H4 (cell line): ENCODE measurements at places on chromosomes 7 and 10.

DNA sequence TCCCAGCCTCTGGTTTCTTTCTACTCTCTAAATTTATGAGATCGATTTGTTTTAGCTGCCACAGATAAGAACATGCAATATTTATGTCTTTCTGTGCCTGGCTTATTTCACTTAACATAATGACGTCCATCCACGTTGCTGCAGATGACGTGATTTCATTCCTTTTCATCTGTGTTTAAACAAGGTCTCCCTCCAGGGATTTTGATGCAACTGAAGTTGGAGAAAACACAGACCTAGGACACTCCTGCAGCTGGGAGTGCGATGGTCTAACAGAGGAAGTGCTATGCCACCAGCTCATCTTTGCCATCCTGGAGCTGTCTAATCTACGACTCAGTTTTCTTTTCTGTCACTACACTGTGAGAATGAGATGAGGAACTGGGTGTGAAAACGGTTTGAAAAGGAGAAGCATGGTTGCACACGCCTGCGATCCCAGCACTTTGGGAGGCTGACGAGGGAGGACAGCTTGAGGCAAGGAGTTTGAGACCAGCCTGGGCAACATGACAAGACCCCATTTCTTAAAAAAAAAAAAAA lies 1.5 kb upstream of the KCTD7 start:
- DNase-seq: no peak

DNA sequence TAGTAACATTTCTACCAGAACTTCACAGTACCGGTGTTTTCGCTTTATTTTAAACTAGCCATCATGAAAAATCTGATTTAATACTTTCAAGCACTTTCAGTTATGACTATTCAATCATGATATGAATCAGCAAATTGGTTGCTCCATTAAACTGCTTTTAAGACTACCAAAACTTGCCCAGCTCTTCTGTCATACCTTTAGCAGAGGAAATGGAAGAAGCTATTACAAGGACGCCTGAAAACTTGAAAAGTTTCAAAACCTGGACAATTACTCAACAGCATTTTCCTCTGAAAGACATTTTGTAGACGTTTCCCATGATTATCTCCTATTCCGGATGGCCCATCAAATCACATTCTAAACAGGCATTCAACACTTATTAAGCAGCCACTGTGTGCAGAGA lies 2.0 kb downstream of the JAZF1 start:
- DNase-seq: no peak

GRCh38 chr10:70772627-70773026 lies 12.6 kb downstream of the TBATA start:
- no peak for DNase-seq

GRCh38 chr10:24858288-24859270 lies 93.8 kb downstream of the PRTFDC1 start:
- DNase-seq: peak; percentile 14

- DNase-seq: no peak
Measured at GRCh38 chr7:129431911-129432643, 2.2 kb upstream of the STRIP2 start.

- no peak for DNase-seq
Measured at GRCh38 chr10:99593312-99593711, 26.9 kb downstream of the SLC25A28 start.

DNA sequence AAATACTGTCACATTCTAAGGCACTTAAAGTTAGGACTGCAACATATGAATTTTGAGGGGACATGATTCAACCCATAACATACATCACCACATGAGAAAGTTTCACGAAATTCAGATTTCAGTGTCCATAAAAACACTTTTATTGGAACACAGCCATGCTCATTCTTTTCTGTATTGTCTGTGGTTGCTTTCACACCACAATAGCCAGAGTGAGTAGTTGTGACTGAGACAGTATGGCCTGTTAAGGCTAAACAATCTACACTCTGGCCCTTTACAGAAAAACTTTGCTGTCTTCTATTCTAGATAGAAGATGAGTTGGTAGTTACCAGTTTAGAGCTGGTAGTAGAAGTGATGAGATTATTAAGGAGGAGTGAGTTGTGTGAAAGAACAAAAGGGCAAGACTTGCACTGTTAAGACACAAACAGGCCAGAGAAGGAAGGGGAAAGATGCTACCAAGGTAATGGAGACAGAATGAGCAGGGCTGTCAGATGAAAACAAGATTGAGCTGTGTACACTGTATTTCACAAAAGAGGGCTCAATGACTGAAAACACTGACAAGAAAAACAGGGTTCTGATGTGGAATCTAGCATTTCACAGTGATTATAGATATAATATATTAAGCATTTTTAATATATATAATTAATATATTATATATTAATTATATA lies 108.6 kb downstream of the PPP1R3A start:
- no peak for DNase-seq

- DNase-seq: no peak
Measured at GRCh38 chr10:18429335-18429734, 222.1 kb downstream of the NSUN6 start.

GRCh38 chr7:30617359-30617758 lies 22.7 kb downstream of the GARS1 start:
- DNase-seq: no peak

- DNase-seq: peak; percentile 94
Measured at GRCh38 chr7:1555813-1556543, at the start of gene TMEM184A. TSS of gene TMEM184A (minus strand) at chr7:1556205. CDS start at chr7:1555484, 721 bp downstream.

DNA sequence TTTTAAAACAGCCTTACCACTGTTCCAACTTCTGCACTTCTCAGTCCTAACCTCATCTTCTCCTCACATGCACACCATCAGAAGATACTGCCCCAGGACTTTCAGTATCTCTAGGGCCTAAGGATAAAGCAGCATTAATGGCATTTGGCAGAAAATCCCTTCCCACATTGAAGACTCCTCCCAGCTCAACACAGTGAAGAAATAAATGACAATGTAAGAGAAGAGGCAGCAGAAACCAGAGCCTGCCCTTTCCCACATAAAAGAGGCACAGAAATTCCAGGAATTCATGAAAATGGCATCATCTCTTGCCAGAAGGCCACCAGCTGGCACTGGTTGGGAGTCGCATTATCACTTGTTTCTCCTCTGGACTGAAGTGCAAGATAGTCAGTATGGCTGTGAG lies 3.7 kb downstream of the GCC1 start:
- DNase-seq: no peak

- DNase-seq: no peak
Measured at GRCh38 chr10:3606309-3606708, 178.7 kb downstream of the KLF6 start.

GRCh38 chr7:115682507-115682906 lies 348.1 kb downstream of the TFEC start:
- DNase-seq: no peak

DNA sequence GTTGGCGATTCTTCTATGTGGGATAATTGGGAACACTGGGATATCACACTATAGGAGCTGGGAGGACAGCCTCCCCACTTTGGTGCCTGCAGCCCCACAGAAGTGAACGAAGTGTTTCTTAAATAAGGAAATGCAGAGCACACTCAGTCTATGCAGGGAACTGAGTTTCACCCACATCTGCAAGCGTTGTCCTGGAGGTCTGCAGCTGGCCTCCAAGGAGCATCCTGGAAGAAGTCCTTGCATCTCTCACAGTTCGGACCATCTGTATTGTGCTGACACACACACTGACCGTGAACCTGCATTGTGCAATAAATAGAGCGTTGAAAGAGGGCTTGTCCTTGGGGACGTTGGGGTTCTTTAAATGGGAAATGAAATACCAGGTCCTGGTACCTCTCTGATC lies 25.8 kb downstream of the LAMB4 start:
- DNase-seq: peak; percentile 27

DNA sequence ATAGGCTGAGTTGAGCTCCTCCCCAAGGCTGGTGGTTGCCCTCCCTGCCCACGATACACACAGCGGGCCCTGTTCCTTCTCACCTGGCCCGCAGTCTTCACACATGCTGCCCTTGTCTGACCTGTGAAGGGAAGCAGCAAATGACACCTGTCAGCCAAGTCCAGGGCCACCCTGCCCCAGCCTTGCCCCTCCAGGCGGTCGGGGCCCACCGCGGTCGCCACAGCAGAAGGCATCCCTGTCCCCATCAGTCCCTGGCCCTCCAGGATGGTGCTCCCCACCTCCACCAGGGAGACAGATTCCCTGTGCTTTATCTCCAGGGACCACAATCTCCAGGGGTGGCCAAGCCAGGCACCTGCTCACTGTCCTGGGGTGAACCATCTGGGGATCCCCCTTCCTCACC lies 81.2 kb upstream of the TMEM248 start:
- DNase-seq: no peak

DNA sequence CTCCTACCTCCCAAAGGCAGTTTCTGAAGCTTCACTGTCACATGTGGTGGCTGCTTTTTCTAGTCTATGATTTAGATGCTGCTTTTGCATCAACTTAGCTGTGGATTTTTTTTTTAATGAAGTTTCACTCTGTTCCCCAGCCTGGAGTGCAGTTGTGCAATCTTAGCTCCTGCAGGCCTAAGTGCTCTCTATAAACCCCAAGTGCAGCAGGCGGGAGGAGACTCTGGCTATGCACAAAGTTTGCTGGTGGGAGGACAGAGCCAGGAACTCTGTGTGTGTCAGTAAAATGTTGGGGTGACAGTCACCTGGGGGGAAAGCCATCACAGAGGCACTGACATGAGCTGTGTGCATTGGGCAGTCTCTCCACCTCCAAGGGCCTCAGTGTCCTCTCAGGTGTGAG lies 138.8 kb upstream of the FAM20C start:
- no peak for DNase-seq

DNA sequence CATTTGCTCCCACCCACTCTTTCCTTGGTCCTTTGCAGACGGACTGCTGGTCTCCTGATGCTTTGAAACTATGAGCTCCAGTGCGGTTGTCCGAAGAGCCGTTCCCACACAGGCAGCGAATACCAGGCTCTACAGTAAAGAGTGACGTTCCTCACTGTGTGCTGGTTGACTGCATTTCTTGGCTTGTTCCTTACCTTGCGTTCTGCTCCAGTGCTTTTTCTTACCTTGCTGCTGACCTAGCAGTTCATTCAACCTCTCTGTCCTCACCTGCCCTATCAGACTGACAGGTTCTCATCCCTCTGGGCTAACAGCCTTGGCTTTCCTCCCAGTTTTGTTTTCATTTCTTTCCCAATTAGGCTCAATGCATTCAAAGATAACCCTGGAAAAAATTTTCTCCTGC lies 214.8 kb downstream of the TMEM178B start:
- no peak for DNase-seq

DNA sequence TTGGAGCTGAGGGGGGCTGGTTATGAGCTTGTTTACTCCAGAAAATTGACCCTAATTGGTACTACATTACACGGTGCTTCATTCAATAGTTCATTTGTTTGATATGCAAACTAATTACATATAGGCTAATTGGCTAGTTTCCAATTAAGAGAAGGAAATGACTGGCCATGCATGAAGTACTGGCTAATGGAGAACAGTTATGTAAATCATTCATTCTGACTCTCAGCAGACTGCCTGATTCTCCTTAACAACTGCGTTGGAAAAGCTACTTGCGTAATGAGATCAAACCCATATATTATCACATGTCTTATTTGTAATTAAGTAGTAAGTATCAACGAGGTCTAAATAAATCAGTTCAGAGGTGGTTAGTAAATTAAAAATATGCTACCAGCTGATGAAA lies 81.8 kb upstream of the CTTNBP2 start:
- DNase-seq: no peak

- no peak for DNase-seq
Measured at GRCh38 chr10:3395458-3395861, 222.9 kb upstream of the PITRM1 start.

GRCh38 chr10:50882540-50882983 lies 2.9 kb downstream of the A1CF start:
- no peak for DNase-seq

- no peak for DNase-seq
Measured at GRCh38 chr10:57320416-57320815, 947.3 kb downstream of the IPMK start.

GRCh38 chr10:120632047-120632446 lies 175.0 kb downstream of the PLPP4 start:
- peak; percentile 44 for DNase-seq

DNA sequence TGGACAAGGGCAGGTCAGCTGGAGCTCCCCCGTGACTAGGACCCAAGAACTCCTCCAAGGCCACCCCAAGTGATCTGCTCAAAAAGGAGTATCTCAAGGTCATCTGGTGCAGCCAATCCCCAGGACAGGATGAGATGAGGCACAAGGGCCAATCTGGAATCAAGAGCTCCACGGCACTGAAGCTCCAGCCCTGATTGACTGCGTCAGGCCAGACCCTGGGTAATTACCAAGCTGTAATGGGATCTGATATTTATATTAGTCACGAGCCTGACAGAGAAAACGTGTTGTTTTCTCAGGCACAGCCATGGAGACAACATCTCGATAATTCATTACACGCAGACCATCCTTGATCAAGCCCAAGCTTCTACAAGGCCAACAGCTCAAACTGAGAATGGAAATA lies 4.2 kb downstream of the KCNMA1 start:
- DNase-seq: peak; percentile 34

DNA sequence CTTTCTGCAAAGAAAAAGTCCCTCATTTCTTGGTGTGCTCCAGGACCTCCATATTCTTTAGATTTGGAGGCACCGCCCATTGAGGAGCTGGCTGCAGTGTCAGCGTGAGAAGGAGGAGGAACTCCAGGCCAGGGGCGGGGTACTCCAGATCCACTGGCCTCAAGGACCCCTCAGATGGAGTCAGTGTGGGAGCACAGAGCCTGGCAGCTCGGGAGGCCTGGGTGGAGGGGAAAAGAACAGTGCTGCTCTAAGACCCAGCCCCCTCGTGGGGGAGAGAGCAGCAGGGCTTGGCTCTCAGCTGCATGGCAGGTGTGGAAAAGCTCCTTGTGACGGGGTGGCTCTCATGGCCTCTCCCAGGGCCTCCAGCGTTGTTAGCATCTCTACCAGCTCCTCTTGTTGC lies 70.5 kb downstream of the ITGB1 start:
- DNase-seq: no peak

DNA sequence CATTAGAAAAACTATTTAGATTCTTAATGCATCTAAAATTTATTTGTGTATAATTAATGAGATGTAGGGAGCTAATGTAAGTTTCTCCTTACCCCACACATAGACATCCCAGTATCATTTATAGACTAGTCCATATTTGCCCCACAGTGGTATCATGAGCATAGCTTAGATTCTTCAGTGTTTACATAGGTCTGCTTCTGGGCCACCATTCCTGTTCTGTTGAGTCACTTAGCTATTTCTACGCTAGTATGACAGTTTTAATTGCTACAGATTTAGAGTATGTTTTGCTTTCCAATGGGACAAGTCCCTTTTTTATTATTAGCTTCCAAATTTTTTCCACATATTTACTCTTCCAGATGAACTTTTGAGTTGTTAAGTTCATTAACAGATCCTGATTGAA lies 69.4 kb downstream of the MCMBP start:
- peak; percentile 31 for DNase-seq
